ENCODE measurements at places on chromosomes 5 and 9. TPM values are rescaled to one million over a fixed set of nuclear protein-coding genes. Genes with fewer than 3 reads are reported as not detected.

The SLC9A3 gene
- 1.0 TPM for total RNA-seq

The RETREG1 gene
- 4.9 TPM for total RNA-seq

The NOXA1 gene
- 8.9 TPM for total RNA-seq

The PCDHGA3 gene
- 0.07 TPM for total RNA-seq

The NNT gene
- total RNA-seq: 52.3 TPM

Measured in MCF 10A (cell line).